ENCODE measurements at places on chromosomes 7 and 10. TPM values are rescaled to one million over a fixed set of nuclear protein-coding genes. Genes with fewer than 3 reads are reported as not detected.

DNA sequence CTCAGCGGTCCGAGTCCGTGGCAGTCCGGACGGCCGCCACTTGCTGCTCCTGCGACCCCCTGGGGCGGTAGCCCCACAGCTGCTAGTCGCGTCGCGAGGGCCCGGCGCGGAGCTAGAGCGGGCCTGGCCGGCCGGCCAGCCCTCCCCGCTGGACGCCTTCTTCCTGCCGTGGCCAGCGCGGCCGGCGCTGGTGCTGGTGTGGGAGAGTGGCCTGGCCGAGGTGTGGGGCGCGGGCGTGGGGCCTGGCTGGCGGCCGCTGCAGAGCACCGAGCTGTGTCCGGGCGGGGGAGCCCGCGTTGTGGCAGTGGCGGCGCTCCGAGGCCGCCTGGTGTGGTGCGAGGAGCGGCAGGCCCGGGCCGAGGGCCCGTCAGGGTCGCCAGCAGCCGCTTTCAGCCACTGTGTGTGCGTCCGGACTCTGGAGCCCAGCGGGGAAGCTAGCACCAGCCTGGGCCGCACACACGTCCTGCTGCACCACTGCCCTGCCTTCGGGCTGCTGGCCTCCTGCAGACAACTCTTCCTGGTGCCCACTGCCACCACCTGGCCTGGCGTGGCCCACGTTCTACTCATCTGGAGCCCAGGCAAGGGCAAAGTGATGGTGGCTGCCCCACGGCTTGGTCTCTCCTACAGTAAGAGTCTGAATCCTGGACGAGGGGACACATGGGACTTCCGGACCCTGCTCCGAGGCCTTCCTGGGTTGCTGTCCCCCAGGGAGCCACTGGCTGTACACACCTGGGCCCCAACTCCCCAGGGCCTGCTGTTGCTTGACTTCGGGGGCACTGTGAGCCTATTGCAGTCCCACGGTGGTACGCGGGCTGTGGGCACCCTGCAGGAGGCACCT is 631 bp downstream of the HPS6 start:
- peak; percentile 35 for DNase-seq

DNA sequence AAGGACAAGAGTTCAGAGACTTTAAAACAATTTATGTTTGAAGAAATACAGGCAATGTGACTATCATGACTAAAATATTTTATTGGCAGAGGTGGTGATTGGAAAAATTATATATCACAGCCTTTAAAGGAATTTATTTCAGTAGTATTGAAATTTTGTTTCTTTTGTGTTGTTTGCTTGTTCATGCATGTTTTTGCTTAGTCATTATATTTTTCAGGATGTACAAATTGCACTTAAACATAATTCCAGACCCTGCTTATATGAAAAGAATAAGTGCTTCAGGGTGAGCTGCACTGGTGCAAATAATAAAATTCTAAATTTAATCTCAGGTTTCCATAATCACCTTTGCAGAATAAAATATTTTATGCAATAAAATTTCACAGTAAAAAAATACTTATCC is 283.3 kb downstream of the PPP1R3A start:
- no peak for DNase-seq

The LIPN gene
- not detected for polyA plus RNA-seq

DNA sequence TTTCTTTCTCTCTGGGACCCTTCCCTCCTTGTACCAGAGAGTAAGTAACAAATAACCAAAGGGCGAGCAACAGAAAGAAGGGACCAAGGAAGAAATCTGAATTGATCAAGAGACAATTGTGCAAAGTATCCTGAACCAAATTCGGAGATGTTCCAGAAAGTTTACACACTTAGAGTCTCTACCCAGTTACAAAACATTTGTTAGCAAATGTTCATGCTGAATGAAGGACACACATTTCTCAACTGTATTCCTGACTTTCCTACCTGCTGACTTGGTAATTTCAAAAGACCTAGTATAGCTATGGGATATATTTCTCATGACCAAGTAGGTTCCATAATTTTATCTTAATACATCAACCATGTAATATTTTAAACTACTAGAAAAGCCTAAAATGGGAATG is 37.4 kb downstream of the LYZL1 start:
- DNase-seq: no peak

Data from adrenal gland (tissue), 19 donors.